ENCODE measurements at places on chromosomes 7 and 10.

DNA sequence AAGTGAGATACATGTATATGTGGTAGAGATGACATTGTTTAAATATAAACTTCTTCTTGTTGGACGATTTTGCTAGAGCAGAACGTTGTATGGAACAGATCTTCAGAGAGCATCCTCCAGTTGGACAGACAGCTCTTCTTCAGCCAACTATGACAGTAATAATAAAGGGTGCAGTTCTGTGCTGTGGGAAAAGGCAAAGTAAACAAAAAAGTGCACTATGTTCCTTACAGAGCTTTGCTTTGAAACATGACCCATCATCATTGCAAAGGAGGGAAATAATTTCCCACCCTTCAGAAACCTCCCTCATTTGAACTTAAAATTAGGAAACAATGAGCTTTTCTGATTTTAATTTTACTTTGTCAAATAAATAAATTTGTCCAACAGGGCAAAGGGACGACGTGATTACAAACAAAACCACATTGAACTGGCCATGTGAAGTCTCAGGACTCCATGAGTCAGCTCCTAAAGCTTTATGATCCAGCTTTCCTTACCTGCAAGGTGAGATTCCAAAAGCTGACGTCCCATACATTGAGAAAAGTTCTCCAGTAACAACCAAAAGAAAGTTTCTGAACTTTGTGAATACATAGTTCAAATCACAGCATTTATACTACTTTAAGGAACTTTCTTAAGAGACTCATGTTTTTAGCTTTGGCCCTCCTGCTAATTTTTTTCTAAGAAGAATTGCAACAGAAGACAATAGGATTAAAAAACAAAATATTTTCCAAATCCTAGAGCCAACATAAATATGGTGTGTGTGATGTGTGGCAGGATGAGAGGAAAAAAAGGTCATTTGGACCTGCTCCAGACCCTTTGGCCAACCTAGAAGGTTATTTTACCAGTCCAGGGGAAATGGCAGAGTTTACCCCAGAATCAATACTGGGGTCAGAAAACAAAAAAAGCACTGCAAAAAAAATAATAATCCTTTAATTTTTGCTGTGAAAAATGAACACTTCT, 565.4 kb upstream of the NRP1 start:
- DNase-seq = no peak

DNA sequence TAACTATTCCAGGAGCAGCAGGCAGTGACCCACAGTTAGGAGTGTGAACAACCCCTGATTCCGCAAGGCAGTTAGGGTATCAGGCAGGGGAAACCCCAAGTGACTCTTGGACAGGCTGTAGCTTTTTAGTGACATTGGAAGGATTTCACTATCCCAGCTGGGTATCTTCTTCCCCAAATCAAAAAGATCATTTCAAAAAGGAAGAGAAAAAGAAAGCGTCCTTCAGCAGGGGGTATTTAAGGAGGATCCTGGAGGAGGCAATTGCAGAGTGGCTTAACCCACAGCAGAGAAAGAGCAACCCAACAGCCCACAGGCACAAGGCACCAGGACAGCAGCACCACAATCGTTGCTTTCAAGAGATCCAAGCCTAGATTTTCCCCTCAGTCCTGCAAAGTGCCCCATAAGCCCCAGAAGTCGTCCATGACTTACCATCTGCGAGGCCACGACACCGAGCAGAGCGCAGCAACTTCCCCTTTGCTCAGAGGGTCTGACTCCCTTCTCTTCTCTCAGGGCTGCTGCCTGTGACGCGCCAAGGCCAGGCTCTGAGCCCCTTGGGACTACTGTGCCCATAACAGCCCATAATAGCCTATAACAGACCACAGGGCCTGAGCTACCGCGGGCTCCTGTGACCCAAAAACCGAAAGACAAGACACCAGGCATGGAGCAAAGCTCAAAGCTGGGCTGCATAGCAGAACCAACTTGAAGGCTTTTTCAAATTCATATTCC, 19.8 kb downstream of the PIK3AP1 start:
- no peak for DNase-seq

DNA sequence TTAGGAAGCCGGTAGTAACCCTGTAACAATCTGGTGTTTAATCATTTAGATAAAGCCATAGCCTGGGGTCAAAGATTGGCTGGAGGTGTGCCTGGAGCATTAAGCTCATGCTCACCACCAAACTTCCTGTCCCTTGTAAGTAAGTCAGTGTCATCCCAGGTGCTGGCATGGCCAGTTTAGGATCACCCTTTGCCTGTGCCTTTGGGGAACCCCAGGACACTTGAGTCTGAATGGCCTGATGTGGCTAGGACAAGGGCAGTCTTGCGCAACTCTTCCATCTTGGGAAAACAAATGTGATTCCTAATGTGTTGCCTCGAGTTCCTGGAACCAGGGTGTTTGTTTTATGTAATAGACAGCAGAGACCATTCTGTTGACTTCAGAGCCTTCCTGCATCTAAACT, 154.8 kb downstream of the GRK5 start:
- DNase-seq = no peak

DNA sequence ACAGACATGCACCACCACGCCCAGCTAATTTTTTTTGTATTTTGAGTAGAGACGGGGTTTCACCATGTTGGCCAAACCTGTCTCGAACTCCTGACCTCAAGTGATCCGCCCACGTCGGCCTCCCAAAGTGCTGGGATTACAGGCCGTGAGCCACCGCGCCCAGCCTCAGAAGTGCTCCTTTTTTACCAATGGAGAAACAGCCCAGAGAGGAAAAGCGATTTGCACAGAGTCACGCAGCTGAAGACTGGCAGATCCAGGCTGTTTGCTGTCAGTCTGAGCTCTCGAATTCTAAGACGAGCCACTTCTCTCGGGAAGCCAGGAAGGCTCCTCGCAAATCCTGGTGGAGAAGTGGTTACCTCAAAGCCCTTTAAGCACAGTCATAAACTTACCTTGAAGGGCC, 57.4 kb upstream of the SDK1 start:
- DNase-seq = no peak

DNA sequence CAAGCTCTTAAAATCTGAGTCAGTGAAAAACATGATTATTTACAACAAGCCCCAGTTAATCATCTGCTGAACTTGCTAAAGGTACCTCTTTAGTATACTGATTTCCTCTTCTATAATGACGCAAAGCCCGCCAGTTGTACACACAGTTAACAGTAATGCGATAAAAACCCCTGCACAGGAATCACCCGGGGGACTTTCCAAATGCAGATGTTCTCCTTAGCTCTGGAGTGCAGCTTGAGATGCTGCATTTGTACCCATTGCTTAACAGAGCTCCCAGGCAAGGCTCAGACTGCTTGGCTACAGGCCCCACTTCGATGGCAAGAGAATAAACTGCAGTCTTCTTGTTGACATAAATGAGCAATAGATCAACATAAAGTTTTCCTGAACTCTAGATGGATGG, 279.6 kb upstream of the HGF start:
- no peak for DNase-seq

DNA sequence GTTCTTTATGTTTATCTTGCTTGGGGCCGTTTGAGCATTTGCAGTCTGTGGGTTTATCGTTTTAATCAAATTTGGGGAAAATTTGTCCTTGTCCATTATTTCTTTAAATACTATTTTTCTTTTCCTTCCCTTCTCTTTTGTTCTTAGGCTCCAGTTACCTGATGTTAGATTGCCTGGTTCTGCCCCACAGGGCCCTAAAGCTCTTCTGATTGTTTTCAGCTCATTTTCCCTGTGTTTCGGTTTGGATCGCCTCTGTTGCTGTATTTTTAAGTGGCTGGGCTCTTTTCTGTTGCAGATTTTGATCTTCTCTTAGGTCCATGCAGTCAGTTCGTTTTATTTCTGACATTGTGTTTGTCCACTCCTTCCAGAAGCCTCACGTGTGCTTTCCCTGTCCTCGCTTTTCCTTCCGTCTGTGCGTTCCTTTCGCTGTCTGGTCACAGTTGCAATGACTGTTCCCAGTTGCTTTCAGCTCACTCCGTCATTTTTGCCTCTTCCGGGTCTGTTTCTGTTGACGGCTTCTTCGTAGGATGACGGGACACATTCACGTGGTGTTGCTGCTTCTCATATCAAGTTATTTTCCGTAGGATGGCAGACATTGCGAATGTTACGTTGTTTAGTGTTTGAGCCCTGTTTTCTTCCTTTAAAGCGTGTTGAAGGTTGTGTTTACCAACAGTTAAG, 111.4 kb downstream of the INPP5A start:
- DNase-seq = no peak

GRCh38 chr7:138097064-138097741, 20.9 kb downstream of the AKR1D1 start:
- DNase-seq = no peak

DNA sequence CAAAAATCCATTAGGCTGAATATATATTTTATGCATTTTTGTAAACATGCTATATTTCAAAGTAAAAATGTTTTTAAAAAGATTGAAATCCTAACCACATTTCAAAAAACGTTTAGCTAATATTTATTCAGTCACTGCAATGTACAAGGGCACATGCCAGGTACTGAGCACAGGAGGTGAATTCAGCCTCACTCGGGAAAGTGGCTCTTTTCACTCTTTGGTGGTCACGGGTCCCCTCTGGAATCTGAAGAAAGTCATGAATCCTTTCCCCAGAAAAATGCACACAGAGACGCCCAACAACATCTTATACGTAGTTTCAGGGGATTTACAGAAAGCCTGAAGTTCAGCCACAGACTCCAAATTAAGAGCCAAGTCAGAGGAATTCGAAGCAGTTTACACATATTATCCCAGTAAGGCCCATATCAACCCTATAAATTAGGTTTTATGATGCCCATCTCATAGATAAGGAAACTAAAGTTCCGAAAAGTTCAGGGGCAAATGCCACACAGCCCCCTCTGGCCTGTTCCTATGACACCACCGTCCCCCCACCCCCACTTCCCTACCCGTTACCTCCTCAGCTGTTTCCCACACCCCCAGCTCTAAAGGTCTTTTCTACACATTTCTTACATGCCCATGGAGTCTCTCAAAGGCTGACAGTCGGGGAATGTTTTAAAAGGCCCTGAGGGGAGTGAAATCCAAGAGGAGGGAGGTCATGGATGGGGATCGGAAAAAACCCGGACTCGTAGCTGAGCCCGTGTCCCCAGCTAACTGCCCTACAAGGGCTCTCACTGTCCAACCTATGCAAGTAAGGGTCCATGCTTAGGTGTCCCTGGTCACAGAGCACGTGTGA, 9.6 kb upstream of the SVOPL start:
- DNase-seq = no peak

Data from NCI-H187 treated with DMSO at 0.1 percent for 48 hours (cell line).